Stimulated activated naive CD4-positive, alpha-beta T cell treated with Interleukin-2 at 50 U/mL for 16 hours (primary cell): ENCODE measurements at places on chromosomes 16 and 17.

DNA sequence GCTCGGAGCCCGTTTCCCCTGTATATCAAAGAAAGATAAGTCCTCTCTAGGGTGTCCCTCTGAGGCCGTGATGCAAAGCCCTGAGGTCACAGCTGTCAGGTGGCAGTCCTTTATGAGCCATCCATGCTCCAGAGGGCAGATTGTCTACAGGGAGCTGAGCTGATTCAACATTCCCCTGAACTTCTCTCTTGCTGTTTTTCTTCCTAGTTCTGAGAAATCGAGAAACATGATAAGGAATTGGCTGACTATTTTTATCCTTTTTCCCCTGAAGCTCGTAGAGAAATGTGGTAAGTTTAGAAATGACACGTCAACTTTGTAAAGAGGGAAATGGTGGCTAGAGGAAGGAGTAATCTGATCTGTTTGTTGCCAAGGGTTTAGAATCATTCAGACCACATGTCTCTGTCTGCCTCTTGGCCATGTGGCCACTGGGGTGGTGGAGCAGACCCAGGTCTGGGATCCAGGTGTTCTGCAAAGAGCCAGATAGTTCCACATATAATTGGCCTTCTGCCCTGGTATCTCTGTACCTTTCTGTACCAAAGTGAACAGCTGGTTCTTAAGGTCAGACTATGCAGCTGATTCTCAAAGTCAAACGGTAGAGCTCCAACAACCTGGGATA is 3.5 kb downstream of the CTNS start:
- DNase-seq = no peak

- DNase-seq = no peak
These were observed 30.1 kb downstream of the CIITA start for GRCh38 chr16:10906914-10907756.

DNA sequence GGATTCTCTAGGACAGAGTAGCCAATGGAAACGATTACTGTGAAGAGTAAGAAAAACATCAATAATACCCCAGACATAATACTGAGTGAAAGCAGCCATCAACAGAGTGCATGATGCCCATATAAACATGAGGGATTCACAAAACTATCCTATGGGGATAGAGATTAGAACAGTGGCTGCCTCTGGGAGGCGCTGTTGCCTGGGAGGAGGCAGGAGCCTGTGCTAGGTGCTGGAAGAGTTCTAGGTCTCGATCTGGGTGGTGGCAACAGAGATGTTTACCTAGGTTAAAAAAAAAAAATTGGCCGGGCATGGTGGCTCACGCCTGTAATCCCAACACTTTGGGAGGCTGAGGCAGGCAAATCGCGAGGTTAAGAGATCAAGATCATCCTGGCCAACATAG is 7.9 kb downstream of the FA2H start:
- DNase-seq = no peak

- no peak for DNase-seq
These were observed 17.9 kb downstream of the RAD51D start for GRCh38 chr17:35101725-35102124.

DNA sequence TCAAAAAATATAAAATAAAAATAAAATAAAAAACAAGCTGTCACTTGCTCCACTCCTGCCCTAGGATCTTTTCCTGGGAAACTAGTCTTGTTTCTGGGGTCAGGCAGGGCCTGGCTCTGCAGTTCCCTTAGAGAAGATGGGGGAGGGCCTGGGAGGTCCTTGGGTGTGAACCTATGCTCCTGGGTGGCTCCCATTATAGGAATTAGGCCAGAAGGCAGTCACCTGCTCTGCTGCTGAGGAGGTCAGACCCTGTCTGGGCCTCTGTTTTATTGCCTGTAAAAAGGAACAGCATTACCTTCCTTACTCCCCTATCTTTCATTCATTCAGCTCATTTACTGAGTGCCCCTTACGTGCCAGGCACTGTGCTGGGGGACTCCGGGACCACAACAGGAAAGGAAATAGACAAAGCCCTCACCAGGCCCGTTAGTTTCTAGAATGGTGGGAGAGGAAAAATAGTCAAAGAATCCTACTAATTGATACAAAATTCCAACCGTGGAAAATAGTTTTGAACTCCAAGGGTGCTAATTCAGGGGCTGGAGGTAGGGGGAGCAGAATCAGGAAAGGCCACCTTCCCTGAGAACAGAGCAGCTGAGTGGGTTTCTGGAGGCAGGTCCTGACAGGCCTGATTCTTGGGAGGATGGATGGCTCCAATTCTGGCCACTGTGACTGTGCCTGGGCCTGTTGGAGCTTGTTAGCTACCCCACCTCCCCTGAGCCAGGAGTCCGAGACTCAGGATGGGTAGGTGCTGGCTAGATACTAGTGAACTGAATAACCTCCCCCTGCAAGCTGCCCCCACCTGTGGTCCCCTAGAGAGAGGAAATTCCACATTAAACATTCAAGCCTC is 1.3 kb upstream of the SLC46A1 start:
- DNase-seq = no peak

- no peak for DNase-seq
These were observed 332.1 kb downstream of the SLC39A11 start for GRCh38 chr17:72760368-72760767.

DNA sequence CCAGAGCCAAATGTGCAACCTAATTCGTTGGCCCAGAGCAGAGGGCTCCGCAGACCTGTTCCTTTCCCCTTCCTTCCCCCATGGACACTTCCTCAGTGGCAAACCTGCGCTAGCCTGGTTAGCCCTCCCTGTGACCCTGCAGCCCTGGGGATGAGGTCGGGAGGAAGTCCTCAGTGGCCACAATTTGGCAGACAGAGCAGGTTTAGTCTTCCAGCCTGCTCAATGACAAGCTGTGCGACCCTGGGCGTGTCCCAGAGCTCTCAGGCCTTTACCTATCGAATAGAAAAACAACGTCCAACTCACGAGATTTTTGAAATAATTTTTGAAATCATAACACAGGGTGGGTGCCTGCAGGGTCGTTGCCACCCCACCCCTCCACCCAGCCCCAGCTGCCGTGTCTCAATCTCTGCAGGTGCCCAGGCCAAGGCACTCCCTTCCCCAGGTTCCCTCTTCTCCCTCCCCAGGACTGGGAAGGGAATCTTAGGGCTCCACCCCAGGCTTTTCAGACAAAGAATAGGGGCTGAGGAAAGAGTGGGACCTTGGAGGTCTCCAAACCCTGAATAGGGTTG is 1.4 kb downstream of the HBM start:
- no peak for DNase-seq
